ENCODE measurements at places on chromosomes 6 and 20.

DNA sequence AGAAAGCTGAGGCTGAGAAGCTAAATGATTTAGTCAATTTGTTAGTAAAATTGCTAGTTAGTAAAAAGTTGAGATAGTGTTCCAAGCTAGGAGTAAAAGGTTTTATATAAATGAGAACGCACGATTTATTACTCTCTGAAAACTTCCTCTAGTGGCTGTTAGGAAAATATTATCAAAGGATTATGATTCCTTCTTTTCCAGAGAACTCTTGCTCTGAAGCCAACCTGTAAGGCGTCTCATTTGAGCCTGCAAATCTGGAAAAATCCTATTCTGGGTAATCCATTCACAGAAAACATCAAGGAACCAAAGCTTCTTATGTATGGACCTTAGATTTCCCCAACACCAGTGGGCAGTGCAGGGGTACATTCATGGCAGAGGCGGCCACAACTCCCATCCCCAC, 252.7 kb downstream of the SOD2 start:
- no peak for DNase-seq

- DNase-seq, result no peak
These were observed 159.0 kb downstream of the ZNF217 start for GRCh38 chr20:53434662-53435061.

- no peak for DNase-seq
These were observed 8.8 kb downstream of the RANBP9 start for GRCh38 chr6:13702809-13703302.

- no peak for DNase-seq
These were observed 73.0 kb downstream of the RNGTT start for GRCh38 chr6:88890394-88890793.

GRCh38 chr6:131948692-131949619, 2.2 kb downstream of the CCN2 start:
- no peak for DNase-seq

- DNase-seq, result no peak
These were observed 186.2 kb upstream of the CST7 start for GRCh38 chr20:24762791-24763350.

DNA sequence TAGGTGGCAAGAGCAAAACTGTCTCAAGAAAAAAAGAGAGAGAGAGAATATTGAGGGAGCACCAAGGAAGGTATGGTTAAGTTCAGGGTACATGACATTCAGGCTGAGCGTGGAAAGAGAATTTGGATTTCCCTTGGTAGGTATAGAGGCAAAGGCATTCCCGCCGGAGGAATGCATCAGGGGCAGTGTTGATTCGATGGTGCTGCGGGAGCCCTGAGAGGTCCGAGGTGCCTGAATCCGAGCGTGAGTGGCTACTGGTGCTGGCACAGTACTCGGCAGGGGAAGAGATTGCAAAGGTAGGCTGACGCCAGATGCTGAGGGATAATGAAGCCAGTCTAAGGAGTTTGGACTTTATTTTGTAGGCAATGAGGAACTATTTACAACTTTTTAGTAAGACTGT, 20.0 kb downstream of the BMP6 start:
- DNase-seq, result no peak
